Activated naive CD4-positive, alpha-beta T cell (primary cell): ENCODE measurements at places on chromosomes 3 and 15.

GRCh38 chr15:35674873-35675781, 129.2 kb upstream of the DPH6 start:
- no peak for DNase-seq

DNA sequence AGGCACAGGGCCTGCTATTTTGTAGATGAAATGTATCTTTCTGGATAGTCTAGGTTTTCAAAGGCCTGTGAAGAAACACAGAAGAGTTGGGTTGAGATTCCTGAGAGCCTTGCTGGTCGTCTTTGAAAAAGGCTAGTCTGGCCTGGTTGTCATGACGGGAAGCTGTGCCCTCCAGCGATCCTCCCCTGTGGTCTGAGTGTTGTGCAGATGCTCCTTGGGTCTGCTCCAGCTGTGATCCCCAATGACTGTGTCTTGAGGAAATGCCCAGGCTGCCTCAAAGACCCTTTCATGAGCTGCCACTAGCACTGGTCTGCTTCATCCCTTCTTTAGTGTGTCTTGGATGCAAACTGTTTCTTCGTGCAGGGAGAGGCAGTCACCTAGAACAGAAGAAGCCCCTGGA, 111.0 kb upstream of the SYNPR start:
- no peak for DNase-seq

GRCh38 chr3:141875893-141876380, 506 bp upstream of the ATP1B3 start:
- peak; percentile 62 for DNase-seq

- no peak for DNase-seq
Measured at GRCh38 chr3:178181784-178182183, 354.5 kb upstream of the KCNMB2 start.

GRCh38 chr3:106242781-106243180, 374.0 kb upstream of the CBLB start:
- no peak for DNase-seq

- DNase-seq, result no peak
Measured at GRCh38 chr3:72659596-72659995, 188.6 kb downstream of the SHQ1 start.

GRCh38 chr15:40255033-40255432, 16.2 kb downstream of the PAK6 start:
- DNase-seq, result no peak

DNA sequence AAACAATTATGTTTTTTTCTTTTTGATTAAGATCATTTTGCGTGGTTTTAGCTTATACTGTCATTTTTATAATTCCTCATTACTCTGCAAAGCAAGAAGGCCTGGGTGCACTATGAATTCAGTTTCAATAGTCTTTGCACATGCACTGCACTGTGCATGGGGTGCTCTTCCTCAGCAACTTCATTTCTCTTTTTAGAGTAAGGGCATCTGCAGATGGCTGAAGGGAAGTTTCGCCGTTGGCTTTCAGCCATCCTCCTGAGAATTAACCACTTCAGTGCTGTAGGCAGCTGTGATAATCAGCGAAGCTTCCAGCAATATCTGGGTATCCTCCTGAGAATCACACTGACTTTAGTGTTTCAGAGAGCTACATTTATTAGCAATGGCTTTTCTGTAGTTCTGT, 284.8 kb downstream of the GBE1 start:
- DNase-seq, result no peak

GRCh38 chr15:28913171-28913765, 27.5 kb downstream of the APBA2 start:
- DNase-seq, result no peak

DNA sequence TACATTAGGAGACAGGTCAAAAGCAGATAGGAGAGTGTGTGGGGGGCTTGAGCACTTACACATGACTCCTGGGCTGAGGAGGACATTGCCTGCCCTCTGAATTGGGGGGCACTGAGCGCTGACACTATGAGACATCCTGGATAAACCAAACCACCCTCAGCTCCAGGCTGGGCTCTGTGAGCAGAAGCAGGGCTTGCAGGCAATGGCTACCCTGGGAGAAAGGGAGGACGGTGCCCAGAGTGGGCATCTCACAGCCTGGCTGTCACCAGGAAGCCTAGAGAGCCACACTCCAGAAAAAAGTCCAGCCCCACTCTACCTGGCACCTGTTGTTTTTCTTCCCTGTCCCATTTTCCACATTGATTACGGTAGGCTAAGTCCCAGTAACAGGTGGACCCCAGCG, 8.2 kb upstream of the KLF13 start:
- no peak for DNase-seq

- no peak for DNase-seq
Measured at GRCh38 chr3:42605546-42606173, 5.2 kb downstream of the NKTR start.

DNA sequence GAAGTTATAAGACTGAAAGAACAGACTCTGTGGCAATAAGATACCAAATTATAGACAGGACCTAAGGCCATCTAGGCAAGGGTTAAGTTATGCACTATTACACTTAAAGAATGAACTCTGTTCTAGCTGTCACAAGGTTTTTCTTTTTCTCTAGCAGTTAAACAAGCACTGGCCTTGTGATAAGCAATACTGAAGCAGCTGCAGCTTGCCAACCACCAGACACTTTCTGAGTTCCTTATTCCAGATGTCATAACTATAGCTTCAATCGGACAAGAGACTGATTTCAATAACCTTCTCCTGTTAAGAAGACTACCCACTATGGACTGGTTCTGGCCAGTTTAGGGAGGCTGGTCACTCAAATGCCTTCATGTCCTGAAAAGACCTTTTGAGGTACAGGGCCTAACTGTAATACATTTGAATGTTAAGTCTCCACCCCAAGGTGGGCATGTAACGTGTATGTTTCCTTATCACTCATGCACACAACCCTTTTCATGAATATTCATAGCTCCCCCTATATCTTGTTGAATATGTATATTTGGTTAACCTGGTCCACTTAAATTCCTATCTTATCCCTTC, 85.8 kb downstream of the CFAP20DC start:
- no peak for DNase-seq

- no peak for DNase-seq
Measured at GRCh38 chr15:40108061-40108854, 421 bp downstream of the BMF start.

GRCh38 chr3:114213627-114214541, 23.5 kb downstream of the ZNF80 start:
- peak; percentile 31 for DNase-seq

GRCh38 chr15:80988148-80988796, 1.3 kb downstream of the MESD start:
- DNase-seq, result no peak

GRCh38 chr3:172034786-172035685, 4.3 kb upstream of the FNDC3B start:
- DNase-seq, result no peak

DNA sequence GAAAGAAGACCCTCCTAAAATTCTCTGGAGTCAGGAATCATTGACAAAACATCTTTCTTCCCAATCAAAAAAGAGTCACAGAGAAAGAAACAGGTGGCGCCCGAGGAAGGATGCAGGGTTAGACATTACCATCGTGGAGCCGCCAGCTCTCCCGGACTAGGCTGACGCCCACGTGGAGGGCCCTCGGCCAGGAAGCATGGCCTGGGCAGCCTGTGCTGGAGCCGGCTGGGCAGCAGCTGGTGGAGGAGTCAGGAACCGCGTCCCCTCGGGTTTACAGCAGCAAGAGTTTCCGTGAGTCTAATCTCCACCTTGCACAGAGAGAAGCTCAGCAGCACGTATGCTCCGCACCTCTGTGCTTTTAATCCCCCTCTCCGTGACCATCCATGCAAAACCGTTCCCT, 533.7 kb upstream of the ATP11B start:
- DNase-seq, result no peak

DNA sequence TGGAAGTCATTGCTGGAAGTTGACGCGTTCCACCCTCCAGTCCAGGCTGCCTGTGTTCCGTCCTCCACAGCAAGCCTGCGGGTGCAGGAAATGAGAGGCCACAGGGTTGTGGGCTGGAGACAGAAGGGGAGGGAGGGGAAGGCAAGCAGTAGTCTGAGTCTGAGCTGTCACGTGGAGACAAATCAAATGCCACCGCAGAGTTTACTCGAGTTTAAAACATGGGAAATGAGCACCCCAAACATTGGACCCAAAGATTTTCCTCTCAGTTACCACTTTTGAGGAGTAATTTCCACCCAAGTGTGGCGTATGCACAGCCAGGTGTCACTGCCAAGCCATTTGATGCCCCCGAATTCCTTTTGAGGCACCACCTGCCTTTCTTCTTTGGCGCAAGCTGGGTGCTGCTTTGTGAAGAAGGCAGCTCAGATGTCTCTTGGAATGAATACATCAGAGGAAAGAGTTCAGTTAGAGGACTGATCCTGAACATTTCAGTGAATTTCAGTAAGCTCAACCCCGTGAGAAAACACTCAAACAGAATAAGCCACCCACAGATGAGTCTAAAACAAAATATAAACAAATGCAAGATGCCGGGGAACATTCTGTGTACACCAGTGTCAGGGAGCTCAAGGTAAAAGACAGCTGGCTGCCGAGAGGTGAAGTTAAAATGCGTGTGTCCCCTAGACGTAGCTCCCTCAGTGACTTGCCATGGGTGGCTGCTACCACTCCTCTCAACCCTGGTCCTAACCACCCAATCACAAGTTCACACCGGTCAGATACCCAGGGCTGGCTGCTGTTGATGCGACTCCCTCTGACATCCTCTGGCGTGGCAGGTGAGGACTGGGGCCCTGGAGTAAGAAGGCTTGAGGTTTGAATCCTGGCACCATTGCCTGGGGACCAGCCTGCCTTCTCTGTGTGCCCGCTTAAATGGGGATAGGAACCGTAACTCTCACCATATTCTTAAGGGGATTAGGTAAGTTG, 203.8 kb downstream of the UACA start:
- no peak for DNase-seq

GRCh38 chr3:74287557-74287956, 326.9 kb downstream of the CNTN3 start:
- no peak for DNase-seq

- DNase-seq, result no peak
Measured at GRCh38 chr15:91632981-91633380, 220.5 kb upstream of the SLCO3A1 start.

- DNase-seq, result no peak
Measured at GRCh38 chr15:86316726-86317383, 237.2 kb downstream of the AGBL1 start.

DNA sequence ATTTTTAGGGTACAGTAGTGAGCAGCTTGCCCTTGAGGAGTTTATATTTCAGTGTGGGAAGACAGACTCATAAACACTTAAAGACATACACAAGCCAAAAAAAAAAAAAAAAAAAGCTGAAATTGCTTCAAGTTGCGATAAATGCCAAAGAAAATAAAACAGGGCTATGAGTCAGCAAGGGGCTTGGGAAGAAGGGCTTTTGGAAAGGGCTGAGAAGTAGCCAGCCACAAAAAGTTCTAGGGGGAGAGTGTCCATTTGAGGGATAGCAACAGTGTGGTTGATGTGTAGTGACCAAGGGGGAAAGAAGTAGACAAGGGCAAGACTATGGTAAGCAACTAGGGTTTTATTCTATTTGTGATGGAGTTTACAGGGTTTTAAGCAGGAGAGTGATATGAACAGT, 185.5 kb downstream of the ADAMTS9 start:
- DNase-seq, result no peak

- DNase-seq, result peak; percentile 78
Measured at GRCh38 chr3:31532587-31533168, at the start of gene STT3B. STT3B (plus strand) TSS chr3:31532925; CDS start chr3:31532999, 74 bp downstream.

- DNase-seq, result no peak
Measured at GRCh38 chr3:139534992-139535879, 4.3 kb downstream of the RBP1 start.

- DNase-seq, result no peak
Measured at GRCh38 chr3:73422571-73422970, 202.2 kb downstream of the PDZRN3 start.

DNA sequence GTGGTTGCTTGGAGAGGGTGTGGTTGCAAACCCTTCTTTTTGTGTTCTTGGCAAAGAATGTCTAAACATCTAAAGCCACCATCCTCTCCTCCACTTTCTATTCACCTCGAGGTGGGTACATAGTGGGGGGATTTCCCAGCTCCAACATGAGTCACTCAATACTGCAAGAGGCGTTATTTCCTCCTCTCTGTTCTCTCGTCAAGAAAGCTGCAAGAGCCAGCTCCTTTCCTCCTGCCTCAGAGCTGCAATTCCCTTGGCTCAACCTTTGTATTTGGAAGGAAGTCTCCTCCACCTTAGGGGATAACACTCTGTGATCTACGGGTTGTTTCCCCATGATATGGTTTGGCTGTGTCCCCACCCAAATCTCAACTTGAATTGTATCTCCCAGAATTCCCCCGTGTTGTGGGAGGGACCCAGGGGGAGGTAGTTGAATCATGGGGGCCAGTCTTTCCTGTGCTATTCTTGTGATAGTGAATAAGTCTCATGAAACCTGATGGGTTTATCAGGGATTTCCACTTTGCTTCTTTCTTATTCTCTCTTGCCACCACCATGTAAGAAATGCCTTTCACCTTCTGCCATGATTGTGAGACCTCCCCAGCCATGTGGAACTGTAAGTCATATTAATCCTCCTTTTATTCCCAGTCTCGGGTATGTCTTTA, 138.4 kb downstream of the PLCL2 start:
- peak; percentile 2 for DNase-seq

DNA sequence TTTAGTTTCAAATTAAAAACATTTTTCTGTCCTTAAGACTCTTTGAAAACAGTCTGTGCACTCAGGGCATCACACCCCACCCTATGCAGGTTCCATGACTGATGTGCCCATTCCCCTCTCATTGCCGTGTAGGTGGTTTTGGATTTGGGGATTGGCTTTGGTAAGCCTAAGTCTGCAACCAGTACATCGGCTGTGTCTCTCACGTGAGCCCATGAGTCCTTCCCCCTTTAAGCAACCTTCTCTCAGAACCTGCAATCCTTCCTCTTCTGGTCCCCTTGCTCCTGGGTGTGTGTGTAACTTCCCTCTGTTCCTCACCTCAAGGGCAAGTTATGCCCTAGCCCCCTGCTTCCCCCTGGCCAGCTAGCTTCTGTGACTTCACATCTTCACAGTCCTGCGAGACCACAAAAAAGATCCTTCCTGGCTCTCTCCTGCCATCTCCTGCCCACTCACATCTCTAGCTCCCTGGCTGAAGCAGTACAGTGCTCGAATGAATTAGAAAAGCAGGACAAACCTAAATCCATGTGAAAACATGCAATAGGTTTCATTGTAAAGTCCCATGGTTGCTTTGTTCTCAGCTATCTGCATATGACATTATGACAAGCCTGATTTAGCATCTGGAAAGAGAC, 126.7 kb downstream of the UACA start:
- no peak for DNase-seq
